Activated T-helper 2 cell treated with anti-CD3 and anti-CD28 coated beads, Interferon-gamma antibody, Interleukin-2, Interleukin-4, amounts not matched to agents 10 μg/mL and 5 μg/mL and 100 μg/mL, durations not matched to agents 14 hours and 24 hours and 36 hours (primary cell): ENCODE measurements at places on chromosomes 12 and 14.

DNA sequence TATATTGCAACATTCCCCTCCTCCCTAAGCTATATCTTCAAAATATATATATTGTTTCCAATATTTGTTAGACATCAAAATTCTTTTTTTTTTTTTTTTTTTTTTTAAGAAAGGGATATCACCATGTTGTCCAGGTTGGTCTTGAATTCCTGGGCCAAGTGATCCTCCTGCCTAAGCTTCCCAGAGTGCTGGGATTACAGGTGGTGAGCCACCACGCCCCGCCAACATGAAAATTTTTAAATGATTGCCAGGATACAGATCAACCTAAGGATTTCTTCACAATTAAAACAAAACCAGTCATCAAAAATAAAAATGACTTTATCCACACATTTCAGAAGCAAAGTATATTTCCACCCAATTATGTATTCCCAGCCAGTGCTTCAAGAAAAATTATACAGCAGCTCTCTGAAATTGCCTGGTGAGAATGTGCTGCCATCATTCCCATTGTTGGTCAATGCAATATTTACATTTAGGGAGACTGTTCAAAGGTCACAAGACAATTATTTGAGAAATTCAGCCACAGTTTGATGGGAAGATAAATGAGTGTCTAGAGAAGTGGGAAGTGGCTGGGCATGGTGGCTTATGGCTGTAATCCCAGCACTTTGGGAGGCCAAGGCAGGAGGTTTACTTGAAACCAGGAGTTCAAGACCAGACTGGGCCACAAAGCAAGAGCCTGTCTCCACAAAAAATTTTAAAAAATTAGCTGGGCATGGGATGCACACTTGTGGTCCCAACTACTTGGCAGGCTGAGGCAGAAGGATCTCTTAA lies 141.7 kb upstream of the AMIGO2 start:
- no peak for DNase-seq

GRCh38 chr14:22410497-22410896 lies 178.5 kb downstream of the DAD1 start:
- DNase-seq = no peak

- no peak for DNase-seq
These were observed 992 bp downstream of the DNAH10 start for GRCh38 chr12:123763093-123763492.

DNA sequence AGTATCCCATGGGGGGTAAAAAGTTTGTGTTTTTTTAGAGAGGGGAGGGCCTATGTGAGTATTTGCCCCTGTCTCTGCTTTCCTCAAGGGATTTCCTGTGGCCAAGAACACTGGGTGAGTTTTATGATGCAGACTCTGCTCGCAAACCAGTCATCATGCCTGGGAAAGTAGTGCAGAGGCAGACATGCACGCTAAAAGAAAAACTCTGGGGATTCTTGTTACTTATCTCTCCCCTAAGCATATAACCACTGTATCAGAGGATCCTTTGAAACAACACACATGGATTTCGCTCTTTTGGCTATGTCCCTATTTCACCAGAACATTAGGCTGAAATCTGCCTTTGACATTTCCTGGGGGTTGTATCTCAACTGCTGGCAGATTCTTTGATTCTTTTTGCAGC lies 1845.8 kb upstream of the SEL1L start:
- DNase-seq = no peak

- DNase-seq = no peak
These were observed 6.8 kb upstream of the ATG14 start for GRCh38 chr14:55418411-55418810.

- DNase-seq = no peak
These were observed 11.1 kb upstream of the LGALS3 start for GRCh38 chr14:55117803-55118441.

- no peak for DNase-seq
These were observed 321.5 kb downstream of the CACNA1C start for GRCh38 chr12:2374092-2374906.

GRCh38 chr14:91367173-91368171 lies 50.1 kb downstream of the CCDC88C start:
- DNase-seq = no peak

DNA sequence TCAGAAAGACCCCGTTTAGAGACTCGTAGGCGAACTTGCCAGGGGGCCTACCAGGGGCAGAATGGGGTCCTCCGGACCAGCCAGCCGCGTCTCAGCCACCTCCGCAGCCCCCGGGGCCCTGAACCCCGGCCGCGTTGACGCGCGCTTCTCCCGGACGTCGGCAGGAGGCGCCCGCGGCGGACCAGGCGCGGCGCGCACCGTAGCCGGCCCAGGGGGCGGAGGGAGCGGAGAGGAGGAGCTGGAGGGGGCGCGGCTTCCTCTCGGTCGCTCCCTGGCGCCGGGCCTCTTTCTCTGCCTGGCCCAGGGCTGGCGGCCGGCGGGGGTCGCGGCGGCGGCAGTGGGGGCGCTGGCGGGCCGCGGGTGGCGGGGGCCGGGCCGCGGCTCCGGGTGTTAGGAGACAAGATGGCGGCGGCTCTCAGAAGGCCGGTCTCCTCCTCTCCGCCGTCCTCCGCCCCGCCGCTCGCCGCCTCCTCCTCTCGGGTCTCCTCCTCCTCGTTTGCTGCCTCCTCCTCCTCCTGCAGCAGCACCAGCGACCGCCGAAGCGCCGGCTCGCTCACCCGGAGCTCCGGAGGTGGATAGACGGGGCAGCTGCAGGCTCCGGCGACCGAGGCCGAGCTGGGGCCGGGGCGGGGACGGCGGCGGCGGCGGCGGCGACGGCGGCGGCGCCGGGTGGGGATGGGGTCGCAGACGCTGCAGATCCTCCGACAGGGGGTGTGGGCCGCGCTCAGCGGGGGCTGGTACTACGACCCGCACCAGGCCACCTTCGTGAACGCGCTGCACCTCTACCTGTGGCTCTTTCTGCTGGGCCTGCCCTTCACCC lies at the start of gene PCNX1:
TSS of gene PCNX1 (plus strand) at position 284 of the 820 bp plus-strand sequence. CDS start at position 676, 392 bp downstream.
- peak; percentile 87 for DNase-seq

DNA sequence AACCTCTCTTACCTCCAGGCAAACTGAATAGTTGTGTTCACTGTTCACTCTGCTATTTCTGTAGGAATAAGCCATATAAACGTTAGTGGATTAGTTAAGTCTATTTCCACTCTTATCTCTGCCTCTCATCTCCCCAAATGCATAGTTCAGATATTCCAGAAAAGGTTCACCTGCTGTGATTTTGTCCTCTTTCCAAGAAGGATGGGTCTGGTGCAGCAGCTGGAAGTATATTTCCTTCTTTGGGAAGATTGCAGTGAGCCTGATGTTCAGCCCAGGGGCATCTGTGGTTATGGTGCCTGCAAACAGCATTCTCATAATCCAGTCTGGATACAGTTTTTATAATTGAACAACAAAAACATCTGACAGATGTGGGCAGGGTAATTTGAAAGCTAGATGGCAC lies 97.7 kb downstream of the TPH2 start:
- no peak for DNase-seq

DNA sequence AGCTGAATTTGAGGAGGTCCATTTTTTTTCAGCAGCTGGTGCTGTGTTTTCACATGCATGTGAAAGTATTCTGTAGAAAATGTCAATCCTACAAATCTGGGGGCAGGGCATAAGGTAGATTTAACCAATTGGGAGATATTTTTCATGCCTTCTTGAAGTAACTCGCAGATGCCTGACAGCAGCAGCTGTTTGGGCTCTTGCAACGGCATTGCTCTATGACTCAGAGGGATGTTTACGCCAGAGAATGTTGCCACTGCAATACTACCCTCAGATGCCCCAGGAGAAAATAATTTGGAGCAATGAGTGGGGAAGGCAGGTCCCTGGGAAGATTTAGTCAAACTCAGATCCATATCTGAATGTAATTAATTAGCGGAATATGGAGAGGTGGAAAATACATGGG lies 42.5 kb upstream of the MYBPC1 start:
- no peak for DNase-seq

DNA sequence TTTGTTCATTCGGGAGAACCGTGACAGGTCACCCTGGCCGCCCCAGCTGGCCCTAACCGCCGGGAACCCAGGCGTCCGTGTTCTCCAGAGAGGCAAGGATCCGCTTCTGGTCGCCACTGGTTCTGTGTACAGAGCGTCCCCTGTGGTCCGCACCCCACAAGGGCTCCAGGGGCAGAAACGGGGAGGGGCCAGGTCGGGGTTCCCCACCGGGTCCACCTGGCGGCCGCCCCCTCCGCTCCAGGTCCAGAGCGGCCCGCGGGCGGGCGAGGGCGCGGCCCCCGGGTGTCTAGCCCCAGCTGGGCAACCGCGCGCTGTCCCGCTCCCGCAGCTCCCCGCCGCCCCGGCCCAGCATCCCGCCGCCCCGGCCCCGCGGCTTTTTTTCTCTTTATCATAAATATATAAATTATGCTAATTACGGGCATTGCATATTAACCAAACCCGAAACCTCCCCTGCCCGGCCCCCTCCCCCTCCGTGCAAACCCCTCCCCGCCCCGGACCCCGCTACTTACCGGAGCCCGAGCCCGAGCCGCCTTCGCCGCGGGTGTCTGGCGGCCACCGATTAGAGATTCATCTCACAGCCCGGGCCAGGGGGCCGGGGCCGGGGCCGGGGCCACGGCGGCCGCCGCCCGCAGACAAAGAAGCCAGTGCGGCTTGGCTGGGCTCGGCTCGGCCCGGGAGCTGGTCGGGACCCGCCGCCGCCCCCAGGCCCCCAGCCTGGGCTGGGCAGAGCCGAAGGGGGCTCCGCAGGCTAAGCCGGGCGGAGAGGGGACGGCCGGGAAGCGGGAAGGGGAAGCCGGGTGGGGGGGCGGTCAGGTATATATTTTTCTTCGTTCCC lies 512 bp downstream of the POU6F1 start:
- peak; percentile 19 for DNase-seq

- DNase-seq = no peak
These were observed 398.7 kb downstream of the SOX5 start for GRCh38 chr12:23550753-23551152.

- DNase-seq = no peak
These were observed 41.2 kb upstream of the TSPAN11 start for GRCh38 chr12:30885321-30885720.

DNA sequence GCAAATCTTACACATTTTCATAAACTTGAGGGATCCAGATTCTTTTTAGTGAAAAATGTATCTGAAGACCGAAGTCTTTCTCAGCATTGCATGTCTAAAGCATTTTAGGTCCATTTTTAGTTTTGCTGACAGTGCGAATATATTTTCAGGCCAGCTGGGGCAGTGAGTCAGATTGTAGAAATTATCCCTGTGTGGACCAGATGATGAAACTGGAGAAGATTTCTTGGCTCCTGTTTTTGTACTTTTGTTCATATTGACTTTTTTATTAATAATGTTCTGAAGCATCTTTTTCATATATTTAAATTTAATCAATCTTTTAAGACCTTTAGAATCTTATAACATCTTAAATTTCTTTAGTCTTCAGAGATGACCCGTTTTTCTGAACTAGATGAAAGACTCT lies 173.1 kb downstream of the FLRT2 start:
- DNase-seq = no peak

GRCh38 chr12:110245369-110245772 lies 35.7 kb upstream of the ATP2A2 start:
- DNase-seq = peak; percentile 18

- no peak for DNase-seq
These were observed 24.3 kb downstream of the ASPG start for GRCh38 chr14:104109731-104110361.

DNA sequence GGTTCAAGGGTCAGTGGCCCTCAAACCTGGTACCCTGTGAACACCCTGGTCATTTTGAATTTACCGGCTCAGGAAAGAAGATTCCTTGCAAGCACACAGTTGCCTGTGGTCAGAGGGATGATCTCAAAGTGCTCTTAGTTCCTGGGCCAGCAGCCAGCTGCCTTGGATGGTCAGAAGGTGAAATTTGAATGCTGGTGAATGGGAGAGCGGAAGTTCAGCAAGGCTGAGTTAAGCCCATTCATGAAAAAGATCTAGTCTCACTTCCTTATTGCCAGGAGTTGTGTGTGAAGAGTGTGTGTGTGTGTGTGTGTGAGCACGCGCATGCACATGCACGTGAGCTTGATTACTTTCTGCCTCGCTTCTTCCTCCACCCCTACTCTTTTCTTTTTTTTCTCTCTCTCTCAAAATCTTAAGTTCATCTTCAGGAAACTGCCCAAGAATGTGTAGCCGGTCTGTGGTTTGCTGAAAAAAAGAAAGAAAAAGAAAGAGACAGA lies 155.5 kb upstream of the CCND2 start:
- peak; percentile 9 for DNase-seq

DNA sequence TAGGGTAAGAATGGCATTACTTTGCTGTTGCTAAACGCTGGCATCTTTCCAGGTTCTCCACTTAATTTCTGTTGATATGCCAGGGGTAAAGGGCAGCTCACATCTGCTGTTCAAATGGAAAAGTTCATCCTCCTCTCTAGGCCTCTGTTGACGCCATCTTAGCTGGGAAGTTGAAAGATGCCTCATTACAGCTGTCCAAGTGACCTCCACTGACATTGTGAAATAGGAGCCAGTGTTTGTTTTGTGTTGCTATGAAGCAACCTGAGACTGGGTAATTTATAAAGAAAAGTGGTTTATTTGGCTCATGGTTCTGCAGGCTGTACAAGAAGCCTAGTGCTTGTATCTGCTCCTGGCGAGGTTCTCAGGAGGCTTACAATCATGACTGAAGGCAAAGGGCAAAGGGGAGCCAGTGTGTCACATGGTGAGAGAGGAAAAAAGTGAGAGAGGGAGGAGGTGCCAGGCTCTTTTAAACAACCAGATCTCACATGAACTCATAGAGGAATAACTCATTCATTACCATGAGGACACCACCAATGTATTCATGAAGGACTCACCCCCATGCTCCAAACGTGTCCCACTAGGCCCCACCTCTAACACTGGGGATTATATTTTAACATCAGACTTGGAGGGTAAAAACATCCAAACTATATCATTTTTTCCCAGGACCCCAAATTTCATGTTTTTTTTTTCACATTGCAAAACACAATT lies 3.2 kb upstream of the ADAM21 start:
- no peak for DNase-seq

GRCh38 chr14:73462048-73462715 lies 3.8 kb upstream of the NUMB start:
- no peak for DNase-seq

GRCh38 chr14:61321385-61322010 lies at the start of gene PRKCH:
TSS of gene PRKCH (plus strand) at chr14:61321579. CDS start at chr14:61322102, 523 bp downstream.
- peak; percentile 81 for DNase-seq

DNA sequence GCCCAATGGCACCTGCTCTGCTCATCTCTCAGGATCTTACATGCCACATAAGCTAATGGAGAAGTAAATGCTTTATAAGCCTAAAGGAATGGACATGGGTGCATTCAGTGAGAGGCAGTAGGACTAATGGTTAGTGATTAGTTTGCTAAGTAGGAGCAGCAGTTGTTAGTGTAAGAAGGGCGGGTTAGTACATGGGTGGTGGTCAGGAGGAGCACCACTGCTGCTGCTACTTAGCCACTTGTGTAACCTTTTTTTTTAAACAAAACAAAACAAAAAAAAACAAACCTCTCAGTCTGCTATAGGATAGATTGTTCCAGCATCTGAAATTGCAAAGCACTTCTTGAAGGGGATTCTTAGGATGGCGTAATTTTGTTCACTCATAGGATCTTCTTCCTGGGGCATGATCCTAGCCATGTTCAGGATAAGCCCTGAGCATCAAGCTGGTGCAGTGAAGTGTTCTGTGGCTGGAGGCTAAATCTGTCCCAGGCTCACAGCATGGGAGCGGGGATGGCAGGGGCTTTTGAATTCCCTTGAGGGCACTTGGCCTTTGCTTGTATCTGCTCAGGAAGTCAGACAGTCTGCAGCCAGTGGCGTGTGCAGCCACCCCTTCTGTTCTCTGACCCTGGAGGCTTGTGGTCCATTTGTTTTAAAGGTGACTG lies 63.6 kb downstream of the CHST11 start:
- DNase-seq = no peak

GRCh38 chr12:56321027-56321426 lies 5.2 kb upstream of the CNPY2 start:
- DNase-seq = no peak
